ENCODE measurements at places on chromosomes 1 and 21.

GRCh38 chr21:44992608-44993031, 52.8 kb downstream of the SLX9 start:
- no peak for DNase-seq

DNA sequence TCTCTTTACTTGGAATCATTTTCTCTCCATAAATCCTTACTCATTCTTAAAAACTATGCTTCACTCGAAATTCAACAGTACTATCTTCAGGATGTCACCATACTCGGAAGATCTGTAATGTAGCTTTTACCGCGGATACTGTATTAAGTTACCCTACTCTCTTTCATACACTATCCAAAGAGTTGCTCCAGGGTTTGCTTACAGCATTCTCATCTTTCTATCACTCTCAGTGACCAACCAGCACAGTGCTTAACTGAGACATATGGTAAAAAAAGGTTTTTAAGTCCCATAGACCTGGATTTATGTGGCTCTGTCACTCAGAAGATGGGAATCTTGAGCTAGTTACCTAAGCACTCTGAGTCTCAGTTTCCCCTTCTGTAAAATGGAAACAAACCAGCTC, 15.8 kb downstream of the GTF2B start:
- no peak for DNase-seq

DNA sequence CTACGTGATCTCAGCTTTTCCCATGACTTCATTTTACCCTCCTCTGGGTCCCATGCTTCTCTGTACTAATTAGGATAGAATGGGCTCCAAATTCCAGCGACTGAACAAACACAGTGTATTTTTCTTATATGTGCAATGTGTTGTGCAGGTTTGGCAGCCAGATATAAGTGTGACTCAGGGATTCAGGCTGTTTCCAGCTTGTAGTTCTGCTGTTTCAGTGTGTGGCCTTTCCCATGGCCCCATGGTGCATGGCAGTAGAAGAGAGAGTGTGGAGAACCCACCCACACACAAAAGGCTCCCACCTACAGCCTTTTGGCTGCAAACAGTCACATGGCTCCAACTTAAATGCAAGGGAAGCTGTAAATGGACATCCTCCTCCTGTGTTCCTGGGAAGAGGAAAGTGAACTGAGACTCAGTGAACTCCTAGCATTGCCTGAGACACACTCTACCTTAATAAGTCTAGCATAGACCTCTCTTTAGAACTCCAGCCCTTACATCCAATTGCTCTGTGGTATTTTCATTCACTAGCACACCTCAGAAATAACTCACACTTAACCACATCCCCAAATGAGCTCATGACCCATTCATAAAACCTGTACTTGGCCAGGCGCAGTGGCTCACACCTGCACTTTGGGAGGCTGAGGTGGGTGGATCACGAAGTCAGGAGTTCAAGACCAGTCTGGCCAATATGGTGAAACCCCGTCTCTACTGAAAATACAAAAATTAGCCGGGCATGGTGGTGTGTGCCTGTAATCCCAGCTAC, 58.7 kb downstream of the KIAA0040 start:
- DNase-seq: no peak

GRCh38 chr1:42214447-42214871, 49.9 kb upstream of the GUCA2A start:
- no peak for DNase-seq

- DNase-seq: no peak
Observed at GRCh38 chr1:212645546-212646543, 37.3 kb downstream of the ATF3 start.

GRCh38 chr1:115492880-115493279, 148.9 kb upstream of the VANGL1 start:
- DNase-seq: no peak

GRCh38 chr21:38400195-38400919, 97.9 kb downstream of the ERG start:
- no peak for DNase-seq

All from HTR-8/SVneo (cell line).